ENCODE measurements at places on chromosomes 5 and 9. TPM values are rescaled to one million over a fixed set of nuclear protein-coding genes. Genes with fewer than 3 reads are reported as not detected.

- no peak for DNase-seq
Measured at GRCh38 chr9:85041466-85042137, 372.1 kb downstream of the NTRK2 start.

- no peak for DNase-seq
Measured at GRCh38 chr9:73683862-73684591, 532.4 kb downstream of the ANXA1 start.

GRCh38 chr5:141848744-141849414 lies 29.3 kb downstream of the PCDH1 start:
- DNase-seq, result peak; percentile 63

GRCh38 chr9:96603305-96604003 lies 16.2 kb downstream of the CDC14B start:
- no peak for DNase-seq

DNA sequence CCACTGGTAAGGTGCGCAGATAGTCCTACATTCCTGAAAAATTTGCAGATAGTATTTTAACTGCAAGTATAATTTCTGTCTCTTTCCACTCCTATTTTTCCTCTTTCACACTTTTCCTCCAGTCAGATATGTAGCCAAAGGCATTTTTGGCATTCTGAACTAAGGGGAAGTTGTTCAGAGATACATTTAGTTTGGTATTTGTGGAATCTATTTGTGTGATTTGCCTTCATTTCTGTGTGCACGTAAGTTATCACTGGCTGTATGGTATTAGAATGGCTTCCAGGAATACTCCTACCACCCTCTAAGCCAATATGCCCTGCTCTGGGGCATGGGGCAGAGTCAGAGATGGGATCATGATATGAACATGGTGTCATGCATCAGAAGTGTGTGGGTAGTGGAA lies 45.8 kb upstream of the GRAMD2B start:
- no peak for DNase-seq

DNA sequence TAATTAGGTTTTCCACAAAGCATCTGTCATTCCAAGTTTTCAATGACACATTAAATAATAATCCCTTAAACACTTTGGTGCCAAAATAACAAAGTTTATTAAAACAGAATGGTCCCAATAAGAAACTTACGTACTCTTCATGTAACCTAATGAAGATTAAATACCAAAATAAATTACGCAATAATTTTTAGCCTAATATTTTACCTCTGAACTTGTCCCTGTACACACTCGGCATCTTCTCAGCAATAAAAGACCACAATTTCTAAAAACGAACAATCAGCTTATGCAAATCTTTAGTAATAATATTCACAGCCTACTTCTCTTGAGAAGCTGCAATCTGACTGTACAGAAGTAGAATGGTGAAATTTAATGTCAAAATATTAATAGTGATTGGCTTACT lies 163.6 kb downstream of the ZDHHC21 start:
- DNase-seq, result no peak

GRCh38 chr5:158798140-158798539 lies 301.6 kb downstream of the EBF1 start:
- no peak for DNase-seq

DNA sequence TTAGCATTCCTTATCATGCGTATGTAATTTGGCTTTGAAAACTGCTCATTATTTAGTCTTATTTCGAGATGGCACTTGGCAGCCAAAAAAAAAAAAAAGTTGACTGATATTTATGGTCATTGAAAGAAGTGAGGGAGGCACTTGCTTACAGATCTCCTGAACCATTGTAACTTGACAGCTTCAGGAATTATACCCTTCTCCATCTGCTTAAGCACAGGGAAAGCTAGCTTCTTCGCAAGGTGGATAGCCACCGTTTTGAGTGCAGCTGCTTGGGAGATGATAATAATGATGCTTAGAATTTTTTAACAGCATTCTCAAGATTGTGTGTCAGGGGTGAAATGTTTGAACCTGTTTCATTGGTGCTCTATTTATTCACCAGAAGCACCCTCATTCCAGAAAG lies 116.1 kb downstream of the GIN1 start:
- no peak for DNase-seq

The CTXN3 gene
- not detected for total RNA-seq
